ENCODE measurements at places on chromosomes 11 and 22.

DNA sequence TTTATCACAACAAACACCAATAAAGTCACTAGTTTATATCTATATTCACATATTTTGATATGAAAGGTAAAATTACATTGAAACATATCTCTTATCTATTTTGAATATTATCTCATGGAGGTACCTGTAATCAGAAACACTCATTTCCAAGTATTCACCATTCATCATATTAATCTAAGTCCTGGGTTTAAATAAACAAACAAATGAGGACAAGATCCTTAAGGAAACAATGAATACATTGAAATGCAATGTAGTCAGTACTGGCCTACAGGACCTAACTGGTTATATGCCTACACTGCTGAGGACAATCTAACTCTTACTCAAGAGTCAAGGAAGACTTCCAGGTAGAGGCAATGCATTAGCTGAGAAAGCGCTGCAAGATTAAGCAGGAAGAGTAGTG is 1411.9 kb upstream of the RAG2 start:
- DNase-seq, result no peak

GRCh38 chr11:1156506-1157340 is 1.0 kb upstream of the MUC5AC start:
- no peak for DNase-seq

GRCh38 chr11:36265793-36266628 is 23.2 kb downstream of the COMMD9 start:
- DNase-seq, result no peak

DNA sequence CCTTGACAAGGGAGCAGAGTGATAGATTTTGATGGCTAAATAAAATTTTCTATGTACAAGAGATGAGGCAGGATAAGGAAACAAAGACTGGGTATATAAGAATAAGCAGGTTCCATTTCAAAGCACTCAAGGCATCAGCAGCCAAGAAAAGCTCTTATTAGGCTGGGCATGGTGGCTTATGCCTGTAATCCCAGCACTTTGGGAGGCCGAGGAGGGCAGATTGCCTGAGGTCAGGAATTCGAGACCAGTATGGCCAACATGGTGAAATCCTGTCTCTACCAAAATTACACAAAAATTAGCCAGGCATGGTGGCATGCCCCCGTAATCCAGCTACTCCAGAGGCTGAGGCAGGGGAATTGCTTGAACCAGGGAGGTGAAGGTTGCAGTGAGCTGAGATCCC is 563.4 kb upstream of the CCDC179 start:
- DNase-seq, result no peak

- no peak for DNase-seq
These were observed 904 bp downstream of the SLC35F2 start for GRCh38 chr11:107857550-107858216.

GRCh38 chr22:37419969-37420685 is 7.2 kb downstream of the ELFN2 start:
- DNase-seq, result no peak

DNA sequence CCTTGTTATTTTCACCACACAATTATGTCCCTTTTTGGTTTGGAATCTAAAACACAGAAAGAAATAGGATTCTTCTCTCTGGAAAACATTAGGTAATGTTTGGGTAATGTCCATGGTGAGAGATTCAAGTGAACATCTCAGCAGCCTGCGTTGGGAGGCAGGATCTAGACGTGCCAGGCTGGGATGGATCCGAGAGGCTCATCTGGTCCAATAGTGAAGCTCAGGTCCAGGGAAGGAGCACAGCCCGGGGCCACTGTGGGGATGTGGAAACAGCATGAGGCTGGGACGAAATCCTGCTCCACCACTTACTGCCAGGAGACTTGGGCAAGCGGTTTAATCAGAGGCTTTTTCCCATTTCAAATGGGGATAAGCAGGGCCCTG is 109.9 kb downstream of the CSNK2A3 start:
- no peak for DNase-seq

- DNase-seq, result no peak
These were observed 4.2 kb upstream of the GRK2 start for GRCh38 chr11:67261946-67262681.

DNA sequence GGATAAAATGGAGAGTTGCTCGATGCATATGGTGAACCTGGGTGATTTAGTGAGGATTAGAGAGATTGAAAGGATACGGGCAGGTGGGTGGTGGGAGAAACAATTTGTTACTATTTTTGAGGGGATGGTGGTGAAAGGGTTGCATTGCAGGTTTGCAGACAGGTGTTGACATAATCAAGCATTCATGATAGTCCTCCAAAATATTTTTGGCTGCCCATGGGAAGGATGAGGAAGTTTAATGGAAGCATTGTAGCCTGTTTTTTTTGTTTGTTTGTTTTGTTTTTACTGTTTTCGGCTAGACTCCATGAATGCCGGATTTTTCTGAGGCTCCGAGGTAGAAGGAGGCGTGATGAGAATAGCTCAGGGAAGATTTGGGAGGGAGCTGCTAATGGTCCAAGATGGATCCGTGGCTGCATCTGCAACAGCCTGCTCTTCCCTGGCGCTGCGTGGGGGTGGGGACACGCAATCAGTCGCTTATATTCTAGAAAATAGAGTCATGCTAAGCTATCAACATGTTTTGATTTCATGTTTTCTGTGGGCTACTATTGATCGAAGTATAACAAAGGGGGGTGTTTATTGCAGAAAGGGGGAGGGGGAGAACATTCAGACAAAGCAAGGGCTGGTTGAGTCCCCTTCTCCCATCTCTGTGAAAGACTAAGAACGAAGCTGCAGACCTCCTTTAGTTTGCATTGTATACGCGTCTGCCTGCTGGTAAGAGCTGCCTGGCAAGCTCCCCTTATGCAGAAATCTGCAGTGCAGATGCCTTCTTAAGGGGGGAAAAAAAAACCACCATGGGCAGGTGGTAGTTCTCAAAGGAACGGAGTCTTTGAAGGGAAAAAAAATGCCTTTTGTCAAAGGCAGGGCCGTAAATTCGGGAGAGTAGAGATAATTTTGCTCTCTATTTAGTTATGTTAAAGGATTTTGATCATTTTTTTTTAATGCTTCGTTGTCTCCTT is 1.0 kb downstream of the RTN3 start:
- DNase-seq, result no peak

DNA sequence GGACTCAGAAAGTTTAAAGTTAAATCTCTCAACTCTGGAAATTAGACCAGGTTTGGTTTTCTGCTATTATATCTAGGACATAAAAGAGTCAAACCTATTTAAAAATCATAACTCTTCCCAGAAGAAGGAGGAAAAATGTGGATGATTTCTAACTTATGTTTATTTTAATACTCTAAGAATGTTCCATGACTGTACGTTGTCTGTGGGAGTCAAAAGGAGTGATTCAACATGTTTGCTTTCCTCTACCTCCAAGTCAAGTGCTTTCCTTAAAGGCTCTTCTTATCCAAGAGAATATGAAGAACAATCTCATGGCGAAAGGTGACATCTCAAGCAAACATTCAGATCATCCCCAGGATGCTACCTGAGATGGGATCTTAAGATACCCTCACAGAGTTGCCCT is 21.6 kb downstream of the OR51E1 start:
- no peak for DNase-seq

DNA sequence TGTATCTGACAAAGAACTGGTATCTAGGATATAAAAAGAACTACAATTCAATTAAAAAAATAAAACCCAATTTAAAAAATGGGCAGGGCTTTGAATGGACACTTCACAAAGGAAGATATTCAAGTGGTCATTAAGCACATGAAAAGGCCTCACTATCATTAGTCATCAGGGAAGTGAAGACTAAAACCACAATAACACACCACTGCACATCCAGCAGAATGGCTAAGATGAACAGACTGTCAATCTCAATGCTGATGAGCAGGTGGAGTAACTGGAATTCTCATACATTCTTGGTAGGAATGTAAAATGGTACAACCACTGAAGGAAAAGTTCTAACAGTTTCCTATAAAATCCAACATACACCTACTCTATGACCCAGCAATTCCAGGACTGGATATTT is 8.9 kb downstream of the HPS4 start:
- no peak for DNase-seq

GRCh38 chr11:9600644-9601036 is 27.2 kb downstream of the WEE1 start:
- DNase-seq, result no peak

DNA sequence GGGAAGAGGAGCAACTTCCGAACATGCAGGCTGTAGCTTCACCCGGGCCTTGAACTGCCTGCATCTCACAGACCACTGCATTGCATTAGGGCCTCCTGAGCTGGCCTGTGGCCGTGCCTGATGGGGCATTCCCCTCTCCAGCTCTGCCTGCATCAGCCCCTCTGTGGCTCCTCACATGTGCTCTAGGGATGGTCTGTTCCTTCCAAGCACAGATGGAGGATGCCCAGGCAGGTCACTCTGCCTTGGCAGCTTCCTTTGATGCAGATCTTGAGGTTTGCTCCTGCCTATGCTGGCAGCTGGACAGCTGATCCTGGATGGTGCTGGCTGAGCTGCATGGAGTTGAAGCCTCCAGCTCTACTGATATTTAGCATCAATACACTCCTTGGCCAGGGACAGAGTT is 28.5 kb downstream of the AMPD3 start:
- no peak for DNase-seq

- DNase-seq, result no peak
These were observed 50.7 kb upstream of the SLC35C1 start for GRCh38 chr11:45754261-45754709.

- no peak for DNase-seq
These were observed 13.4 kb downstream of the DRD4 start for GRCh38 chr11:650482-650881.

GRCh38 chr11:134592391-134592990 is 180.4 kb upstream of the B3GAT1 start:
- DNase-seq, result no peak

DNA sequence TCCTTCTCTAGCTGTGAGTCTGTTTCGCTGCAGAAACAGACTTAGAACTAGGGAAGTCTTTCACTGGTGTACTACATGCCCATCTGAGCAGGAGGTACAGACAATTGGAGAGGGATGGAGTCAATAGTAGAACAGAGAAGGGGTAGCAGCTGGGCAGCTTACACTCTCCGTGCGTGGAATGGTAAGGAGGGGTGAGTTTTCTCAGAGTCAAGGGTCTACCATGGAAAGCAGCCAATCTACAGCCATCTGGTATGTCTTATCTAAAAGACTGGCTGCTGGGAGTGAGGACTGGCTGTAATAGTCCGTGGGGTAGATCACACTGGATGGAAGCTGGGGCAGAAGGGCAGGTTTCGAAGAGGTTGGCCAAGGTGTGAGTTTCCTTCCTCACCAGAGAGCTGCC is 137.3 kb upstream of the TENM4 start:
- DNase-seq, result no peak

DNA sequence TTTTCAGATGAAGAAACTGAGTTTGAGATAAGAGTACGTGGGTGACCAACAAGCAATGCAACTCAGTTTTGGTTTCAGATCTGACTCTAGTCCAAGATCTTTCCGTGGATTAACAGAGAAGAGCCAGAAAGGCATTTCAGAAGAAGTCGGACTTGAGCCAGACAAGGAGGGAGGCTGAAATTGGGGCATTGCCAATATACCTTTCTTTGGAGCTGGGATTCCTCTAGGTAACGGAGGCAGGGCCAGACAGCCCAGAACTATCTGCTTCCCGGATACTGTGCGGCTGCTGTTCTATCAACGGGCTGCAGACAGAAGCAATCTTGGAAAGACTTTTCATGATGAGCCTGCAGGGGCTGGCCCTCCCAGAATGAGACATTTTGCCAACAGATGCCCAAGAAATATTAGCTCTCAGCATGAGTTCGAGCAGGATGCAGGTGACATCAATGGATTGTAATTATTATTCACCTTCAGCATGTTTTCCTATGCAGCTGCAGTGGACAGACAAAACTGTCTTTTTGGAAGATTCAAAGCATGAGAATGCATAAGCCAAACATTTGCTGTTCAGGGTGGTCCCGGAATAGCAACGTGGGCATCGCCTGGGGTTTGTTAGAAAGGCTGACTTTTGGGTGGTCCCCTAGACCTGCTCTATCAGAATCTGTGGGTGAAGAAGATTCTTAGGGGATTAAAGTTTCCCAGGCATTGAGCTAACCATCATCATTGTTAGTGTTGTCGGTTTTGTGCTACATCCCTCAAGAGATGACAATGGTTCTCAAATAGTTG is 95.7 kb downstream of the SCN3B start:
- no peak for DNase-seq

DNA sequence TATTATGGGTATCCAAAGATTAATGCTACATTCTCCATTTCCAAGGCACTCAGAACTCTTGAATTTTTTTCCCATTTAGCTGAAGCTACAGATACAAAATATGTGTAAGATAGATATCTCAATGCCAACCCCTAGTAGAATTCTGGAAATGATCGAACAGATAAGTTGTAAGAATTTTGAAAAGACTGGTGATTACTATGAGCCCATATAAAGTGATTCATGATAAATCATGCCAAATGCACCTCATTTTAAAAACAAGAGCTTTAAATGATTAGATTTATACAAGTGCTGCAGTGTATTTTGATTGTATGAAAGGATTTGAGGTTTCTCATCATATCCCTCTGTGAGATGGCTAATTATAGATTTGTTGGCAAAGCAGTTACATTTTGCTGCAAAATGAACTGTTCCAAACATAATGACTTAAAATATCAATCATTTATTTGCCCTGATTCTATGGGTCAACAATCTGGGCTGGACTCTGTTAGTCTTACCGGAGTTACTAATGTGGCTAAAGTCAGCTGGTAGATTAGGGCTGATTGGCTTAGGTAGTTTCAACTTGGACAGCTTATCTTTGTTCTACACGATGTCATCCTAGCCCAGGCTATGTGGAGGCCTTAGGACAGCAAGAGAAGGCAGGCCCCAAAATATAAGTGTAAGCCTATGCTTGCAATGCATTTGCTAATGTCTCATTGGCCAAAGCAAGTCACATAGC is 3.4 kb downstream of the OR10V1 start:
- DNase-seq, result no peak

- DNase-seq, result no peak
These were observed 37.7 kb downstream of the SHISAL1 start for GRCh38 chr22:44274918-44275630.

- DNase-seq, result no peak
These were observed 13.1 kb downstream of the ZBED5 start for GRCh38 chr11:10844796-10845195.

DNA sequence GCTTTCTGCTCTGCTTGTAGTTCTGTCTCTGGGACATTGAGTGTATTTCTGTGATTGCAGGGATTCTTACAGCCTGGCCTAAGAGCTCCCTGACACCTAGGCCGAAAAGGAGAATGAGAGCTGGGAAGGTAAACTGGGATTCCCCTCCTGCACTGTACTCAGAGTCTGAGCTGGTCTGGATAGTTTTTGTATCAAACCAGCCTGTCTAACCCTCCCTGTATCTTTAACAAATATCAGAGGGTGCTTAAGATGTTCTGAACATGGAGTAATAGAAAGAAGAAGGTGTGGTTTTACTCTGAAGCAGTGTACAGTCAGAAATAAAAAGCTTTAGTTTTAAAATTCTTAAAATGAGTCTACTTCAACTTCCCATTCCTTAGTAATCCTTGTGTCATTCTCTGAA is 57.3 kb downstream of the AMOTL1 start:
- DNase-seq, result no peak

- DNase-seq, result no peak
These were observed 34.2 kb downstream of the ABTB2 start for GRCh38 chr11:34323601-34324000.
